ENCODE measurements at places on chromosomes 2 and 18.

GRCh38 chr2:238151628-238152235 lies 7.0 kb upstream of the ERFE start:
- DNase-seq: no peak

GRCh38 chr2:74383254-74383653 lies 3.1 kb upstream of the DCTN1 start:
- no peak for DNase-seq

DNA sequence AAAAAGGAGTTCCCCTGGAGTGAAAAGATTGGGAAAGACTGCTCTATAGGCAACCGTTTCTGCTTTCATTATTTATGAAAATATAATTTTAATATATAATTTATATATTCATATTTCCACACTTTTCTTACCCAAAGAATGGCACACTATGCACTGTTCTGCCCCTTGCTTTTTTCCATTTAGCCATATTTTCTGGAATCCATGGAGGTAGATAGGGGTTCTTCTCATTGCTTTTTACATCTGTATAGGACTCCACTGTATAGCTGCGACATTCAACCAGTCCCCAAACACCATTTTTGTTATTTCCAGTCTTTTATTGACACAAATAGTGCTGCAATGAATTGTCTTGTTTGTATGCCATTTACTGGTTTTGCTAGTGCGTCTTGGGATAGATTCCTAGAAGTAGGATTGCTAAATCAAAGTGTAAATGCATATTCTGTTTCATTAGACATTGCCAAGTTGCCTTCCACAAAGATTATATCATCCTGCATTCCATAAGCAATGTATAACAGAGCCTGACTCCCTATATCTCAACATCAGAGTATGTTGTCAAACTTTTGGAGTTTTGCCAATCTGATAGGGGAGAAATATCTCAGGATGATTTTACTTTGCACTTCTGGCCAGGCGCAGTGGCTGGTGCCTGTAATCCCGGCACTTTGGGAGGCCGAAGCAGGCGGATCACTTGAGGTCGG lies 26.6 kb upstream of the TCF7L1 start:
- DNase-seq: no peak

DNA sequence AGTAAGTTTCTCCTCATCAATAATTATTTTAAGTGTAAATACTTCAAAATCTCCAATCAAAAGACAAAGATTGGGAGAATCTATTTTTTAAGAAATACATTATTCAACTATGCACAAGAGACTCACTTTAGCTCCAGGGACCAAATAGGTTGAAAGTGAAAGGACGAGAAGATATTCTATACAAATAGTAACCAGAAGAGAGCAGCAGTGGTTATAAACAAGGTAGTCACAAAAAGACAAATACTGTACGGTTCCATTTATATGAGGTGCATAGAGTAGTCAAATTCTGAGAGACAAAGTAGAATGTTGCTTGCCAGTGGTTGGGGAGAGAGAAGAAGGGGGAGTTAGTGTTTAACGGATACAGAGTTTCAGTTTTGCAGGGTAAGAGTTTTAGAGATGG lies 69.8 kb downstream of the POU3F3 start:
- DNase-seq: no peak

- DNase-seq: no peak
Measured at GRCh38 chr2:239412905-239413603, 12.2 kb upstream of the HDAC4 start.

DNA sequence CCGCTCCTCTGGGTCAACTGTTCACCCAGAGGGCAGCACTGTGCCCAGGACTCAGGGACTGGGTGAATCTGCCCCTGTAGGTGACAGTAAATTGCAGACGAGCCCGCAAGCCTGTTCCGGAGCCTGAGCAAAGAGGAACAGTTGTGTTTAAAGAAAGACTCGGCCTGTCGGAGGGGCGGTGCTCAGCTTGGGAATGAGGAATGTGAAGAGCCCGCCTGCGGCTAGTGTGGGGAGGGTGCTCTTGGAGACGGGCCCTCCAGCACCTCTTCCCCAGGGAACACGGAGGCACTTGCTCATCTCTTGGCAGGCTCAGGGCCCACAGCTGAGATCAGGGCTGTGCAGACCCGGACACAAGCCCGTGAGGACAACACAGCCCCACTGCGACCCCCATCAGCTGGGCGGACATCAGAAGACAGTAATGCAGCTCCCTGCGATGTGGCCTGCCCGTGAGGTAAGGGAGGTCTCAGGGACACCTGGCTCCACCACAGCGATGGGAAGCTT lies 299.0 kb downstream of the NDUFA10 start:
- DNase-seq: no peak

All from stimulated activated CD4-positive, alpha-beta T cell treated with anti-CD3 and anti-CD28 coated beads, TNF-alpha, amount 100 ng/mL, for 24 hours (primary cell).